ENCODE measurements at places on chromosomes 2 and 18.

GRCh38 chr2:8076448-8077342 lies 605.2 kb upstream of the ID2 start:
- DNase-seq = no peak

DNA sequence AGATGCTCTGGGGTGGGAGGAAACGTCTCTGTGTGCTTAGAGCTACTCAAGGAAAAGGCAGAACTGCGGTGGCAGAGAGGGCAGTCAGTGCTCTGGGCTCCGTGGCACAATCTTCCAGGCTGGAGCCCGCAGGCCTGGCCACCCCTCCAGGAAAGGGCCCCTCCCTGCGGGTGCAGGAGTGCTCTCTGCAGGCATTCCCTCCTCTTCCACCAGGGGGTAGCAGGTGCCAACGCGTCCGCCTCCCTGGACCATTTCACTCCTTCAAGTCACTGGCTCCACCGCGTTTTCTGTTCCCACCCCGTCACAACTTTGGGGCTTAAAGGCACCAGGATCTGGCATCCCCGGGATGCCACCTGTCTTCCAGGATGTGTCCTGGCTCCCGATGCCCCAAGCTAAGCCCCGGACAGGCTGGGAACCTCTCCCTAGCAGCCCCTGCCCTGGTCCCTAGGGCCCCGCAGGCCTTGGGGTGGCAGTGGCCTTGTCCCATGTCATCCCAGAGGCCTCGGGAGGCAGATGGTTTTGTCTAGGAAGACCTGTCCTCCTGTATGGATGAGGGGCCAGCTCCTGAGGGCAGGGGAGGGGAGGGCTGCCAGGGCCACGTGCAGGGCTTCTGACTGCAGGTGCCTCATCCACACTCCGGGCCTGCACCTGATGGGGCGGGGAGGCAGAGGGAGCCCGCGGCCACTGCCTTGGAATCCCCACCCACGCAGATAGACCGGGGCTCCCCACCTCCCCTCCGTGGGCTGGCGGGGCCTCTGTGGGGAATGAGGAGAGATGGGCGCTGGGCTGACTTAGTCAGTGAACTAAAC lies 26.4 kb downstream of the KCNIP3 start:
- no peak for DNase-seq

- DNase-seq = no peak
Observed at GRCh38 chr18:48336332-48336731, 72.9 kb downstream of the ZBTB7C start.

- peak; percentile 57 for DNase-seq
Observed at GRCh38 chr18:54240629-54241107, 16.2 kb upstream of the MBD2 start.

DNA sequence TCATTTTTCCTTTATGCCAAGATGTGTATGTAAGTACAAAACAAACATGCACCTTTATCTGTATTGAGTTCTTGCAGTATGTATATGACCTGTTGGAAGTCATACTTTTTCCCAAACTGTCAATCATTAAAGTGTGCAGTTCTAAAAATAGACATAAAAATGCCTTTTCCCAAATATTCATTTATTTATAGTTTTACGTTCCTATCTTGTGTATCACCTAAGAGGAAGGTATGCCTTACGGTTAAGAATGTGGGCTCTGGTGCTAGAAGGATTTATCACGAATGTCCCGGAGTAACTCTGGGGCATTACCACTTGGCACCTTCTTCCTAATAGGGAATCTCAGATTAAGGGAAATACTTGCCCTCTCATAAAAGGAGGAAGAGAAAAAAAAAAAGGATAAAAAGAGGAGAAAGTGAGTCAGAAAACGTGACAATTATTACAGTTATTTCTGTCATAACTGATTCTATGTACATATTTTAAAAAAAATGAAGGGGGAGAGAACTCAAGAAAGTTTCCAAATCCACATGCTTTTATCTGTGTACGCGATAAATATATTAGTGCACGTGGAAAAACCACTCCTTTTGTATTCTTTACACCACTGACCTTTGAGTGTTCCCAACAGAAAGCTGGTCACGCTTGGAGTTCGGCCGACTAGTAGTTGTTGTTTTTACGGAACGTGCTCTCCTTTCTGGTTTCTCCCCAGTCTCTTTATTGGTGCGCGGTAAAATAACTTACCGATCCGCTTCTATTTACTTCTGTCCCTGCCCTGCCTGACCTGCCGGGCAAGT lies 721 bp downstream of the MCEE start:
- peak; percentile 18 for DNase-seq

GRCh38 chr18:75588412-75588811 lies 160.9 kb upstream of the SMIM21 start:
- no peak for DNase-seq

GRCh38 chr18:75351409-75351808 lies 76.1 kb downstream of the SMIM21 start:
- DNase-seq = no peak

DNA sequence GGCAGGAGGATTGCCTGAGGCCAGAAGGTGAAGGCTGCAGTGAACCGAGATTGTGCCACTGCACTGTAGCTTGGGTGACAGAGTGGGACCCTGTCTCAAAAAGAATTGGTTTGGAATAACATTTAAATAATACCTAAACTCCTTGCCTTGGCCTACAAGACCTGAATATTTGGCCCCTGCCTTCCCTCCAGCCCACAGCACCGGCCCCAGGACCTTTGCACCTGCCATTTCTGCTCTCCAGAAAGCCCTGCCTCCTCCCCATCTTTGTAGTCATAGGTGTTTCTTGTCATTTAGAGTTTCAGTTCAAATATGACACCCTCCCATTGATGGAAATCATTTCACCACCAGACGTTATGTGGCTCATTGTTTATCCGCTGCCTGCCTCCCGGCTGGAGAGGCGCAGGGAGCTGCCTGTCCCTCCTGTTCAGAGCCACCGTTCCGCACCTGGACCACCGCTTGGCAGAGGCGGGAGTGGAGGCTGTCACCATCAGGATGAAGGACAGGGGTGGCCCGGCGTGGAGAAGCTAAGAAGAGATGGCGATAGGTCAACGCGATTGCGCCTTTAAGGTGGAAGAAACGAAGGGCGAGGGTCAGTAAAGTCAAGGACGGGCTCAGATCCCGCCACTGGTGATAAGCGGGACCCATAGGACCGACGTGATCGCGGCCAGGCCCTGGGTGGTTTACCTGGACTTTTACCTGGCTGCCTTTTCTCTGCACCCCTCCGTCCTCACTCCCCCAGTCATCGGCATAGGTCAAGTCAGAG lies 638 bp upstream of the LPIN1 start:
- DNase-seq = no peak

DNA sequence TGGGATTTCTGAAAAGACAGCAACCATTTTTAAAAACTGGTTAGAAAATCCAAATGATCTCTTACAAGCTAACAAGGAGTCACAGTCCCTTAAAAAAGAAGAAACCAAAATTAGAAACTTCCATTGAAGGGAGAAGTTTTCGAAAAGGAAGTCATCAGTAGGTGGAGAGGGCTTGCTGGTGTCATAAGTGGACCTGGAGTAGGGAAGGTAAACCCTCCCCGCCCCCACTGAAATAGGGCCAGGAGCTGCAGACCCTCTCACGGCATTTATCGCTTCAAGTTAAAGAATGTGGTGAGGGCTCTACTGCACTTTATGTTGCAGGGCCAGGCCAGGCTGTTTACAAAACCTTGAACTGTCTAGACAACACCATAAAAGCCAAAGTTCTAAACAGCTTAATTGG lies 2.9 kb downstream of the HOXD11 start:
- no peak for DNase-seq

DNA sequence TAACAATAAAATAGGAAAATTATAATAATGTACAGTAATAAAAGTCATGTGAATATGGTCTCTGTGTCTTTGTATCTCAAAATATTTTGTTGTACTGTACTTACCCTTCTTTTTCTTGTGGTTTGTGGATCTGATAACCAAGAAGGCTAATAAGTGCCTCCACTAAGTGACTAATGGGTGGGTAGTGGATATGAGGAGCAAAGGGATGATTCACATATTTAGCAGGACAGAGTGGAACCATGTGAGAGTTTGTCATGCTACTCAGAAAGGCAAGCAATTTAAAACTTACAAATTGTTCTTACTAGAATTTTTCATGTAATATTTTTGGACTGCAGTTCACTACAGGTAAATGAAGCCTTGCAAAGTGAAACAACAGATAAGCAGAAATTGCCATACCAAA lies 1241.2 kb upstream of the CDH2 start:
- peak; percentile 84 for DNase-seq

GRCh38 chr18:54931152-54931551 lies 28.1 kb downstream of the CCDC68 start:
- DNase-seq = no peak

DNA sequence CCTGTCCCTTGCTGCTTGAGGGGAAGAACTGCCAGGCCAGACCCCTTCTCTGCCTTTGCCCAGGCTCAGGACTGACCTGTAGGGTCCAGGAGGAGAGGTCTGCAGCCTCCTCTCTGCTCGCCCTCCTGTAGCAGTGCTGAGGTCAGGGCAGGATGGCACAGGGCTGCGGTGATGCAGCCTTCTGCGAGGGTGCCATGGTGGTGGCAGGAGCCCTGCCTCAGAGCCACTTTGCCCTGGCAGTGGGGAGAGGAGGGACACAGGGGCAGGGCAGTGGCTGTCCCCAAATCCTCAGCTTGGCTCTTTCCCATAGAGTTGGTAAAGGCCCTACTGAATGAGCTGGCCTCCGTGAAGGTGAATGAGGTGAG lies 884 bp downstream of the PROM2 start:
- no peak for DNase-seq

GRCh38 chr18:57889841-57890240 lies 86.7 kb upstream of the ATP8B1 start:
- DNase-seq = no peak

DNA sequence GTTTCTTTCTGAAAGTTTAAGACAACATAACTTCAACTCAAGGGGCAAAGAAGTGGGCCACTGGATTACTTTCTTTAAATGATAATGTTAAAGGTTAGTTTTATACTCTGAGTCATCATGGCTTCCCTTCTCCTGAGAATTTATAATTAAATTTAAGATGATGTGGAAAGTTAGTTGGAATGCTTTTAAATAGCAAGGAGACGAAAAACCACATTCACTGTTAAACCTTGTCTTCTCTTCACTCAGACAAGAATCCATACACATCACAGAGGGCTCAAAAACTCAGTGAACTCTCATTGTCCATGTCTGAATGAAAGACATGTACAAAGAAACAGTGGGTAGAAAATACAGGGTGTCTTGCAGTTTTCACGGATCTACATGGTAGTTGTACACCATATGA lies 65.6 kb downstream of the COL5A2 start:
- no peak for DNase-seq

DNA sequence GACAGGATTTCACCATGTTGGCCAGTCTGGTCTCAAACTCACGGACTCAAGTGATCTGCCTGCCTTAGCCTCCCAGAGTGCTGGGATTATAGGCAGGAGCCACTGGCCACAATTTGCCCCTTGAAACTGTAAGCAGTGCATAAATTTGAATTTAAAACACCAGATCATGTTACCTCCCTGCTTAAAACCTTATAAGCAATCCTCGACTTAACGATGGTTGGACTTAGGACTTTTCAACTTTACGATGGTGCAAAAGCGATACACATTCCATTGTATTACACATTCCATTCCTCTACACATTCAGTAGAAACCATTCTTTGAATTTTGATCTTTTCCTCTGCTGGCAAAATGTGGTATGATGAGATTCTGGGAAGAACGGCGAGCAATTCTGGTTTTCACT lies 23.2 kb upstream of the EFR3B start:
- DNase-seq = no peak

DNA sequence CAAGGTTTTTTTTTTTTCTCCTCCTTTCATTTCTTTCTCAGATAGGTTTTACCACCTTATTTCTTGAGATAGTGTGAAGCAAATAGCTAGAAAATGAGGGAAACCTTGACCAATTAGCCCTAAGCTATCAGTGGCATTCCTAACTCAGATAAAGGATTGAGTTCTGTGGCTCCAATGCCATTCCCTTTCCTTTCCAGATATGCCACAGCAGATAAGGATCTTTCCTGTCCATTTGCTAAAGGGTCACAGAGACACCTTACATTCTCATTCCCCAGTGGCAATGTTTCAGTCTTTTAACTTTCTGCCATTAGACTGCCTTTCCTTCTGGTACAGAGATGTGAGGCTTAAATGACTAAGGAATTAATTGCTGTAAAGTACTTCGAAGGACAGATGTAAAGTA lies 81.7 kb downstream of the MGAT5 start:
- no peak for DNase-seq

- DNase-seq = no peak
Observed at GRCh38 chr2:22347306-22347705, 1037.7 kb upstream of the KLHL29 start.

GRCh38 chr18:24248359-24248758 lies 109.5 kb downstream of the CABYR start:
- DNase-seq = no peak

DNA sequence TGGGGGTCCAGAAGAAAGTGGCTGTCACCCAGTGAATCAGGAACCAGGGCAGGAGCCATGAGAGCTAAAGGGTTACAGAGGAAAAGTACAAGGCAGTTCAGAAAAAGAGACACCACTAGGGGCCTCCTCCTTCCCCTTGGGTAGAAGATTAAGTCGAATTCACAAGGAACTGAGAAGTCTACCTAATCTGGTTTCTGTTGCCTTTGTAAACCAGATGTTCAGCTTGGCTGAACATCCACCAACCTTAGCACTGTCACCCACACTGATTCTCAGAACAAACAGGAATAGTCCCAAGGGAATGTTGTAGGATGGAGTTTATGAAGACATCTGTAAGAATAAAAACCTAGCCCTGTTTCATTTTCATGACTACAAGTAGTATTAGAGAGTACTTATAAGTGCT lies 90.4 kb upstream of the NOSTRIN start:
- DNase-seq = no peak

DNA sequence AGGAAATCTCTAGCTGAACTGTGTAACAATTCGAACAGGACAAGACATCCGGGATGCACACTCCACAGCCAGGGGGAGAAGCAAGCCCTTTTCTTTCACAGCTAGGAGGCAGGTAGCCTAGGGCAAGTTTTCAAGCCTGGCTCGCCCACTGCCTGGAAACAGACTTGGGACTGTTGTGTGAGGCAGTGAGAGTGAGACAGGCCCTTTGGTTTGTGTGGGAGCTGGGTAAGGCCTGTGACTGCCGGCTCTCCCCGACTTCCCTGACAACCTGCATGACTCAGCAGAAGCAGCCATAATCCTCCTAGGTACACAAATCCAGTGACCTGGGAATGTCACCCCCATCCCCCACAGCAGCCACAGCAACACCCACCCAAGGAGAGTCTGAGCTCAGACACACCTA lies 179.7 kb downstream of the WDPCP start:
- DNase-seq = peak; percentile 12

DNA sequence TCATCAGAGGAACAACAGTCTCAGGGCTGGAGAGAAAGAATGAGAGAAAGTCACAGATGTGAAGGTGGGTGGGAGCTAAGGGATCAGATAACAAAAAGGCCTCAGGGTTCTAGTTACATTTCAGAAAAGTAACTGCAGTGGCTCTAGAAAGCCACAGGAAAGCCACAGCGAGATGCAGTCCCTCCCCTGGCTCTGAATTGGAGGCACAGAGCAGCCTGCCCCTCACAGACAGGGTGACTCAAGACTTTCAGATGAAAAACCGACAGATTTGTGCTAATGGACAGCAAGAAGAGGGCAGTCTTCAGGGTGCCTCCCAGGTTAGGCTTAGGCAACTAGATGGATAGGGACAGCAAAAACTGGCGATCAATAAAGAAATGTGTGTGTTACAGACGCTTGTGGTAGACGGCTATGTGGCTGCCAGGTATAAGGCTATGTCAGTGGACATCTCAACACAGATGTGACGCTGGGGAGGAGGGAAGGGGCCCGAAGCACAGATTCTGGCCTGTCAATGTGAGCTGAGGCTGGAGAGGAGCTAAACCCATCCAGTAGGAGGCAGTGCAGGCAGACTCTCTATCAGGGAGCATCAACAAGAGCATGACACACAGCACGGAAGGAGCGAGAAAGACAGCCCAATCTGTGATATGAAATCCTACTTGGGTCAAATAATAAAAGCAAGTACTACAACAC lies 26.2 kb downstream of the UNC50 start:
- DNase-seq = peak; percentile 15

- DNase-seq = no peak
Observed at GRCh38 chr2:129188451-129188850, 791.0 kb upstream of the RAB6C start.

All from iris pigment epithelial cell (primary cell).